KG1 (cell line): ENCODE measurements at places on chromosomes 2 and 18.

- DNase-seq = no peak
Measured at GRCh38 chr2:103005393-103005792, 243.6 kb downstream of the TMEM182 start.

- DNase-seq = no peak
Measured at GRCh38 chr2:120737340-120738101, 1.9 kb downstream of the GLI2 start.

DNA sequence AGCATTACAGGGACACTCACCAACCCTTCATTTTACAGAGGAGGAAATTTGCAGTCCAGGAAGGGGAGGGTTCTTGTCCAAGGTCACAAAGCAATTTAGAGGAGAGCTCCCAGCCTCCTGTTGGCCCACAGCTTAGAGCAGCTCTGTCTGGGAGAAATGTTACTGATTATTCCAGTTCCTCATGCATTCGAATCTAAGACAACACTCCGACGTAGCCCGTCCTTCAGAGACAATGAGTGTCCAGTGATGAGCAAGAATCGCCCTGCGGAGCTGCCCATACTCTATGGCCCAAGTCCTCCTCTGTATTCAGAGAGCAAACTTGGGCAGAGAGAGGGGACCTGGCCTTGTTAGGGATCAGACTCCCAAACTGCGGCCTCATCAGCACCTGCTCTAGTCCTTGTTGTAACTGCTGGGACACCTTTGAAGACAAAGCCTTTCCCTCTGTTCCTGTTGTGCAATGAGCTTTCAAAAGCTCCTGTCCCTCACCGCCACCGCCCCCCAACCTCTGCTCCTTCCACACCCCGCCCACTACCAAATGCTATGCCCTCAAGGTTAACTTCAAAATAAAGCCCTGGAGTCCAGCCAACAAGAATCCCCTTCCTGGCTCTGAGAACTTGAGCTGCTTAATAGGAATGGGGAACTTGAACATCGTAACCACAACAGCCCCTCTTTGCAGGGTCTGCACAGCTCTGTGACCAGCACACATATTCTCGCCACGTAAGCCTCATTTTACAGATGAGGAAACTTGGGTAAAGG is 234.8 kb upstream of the SMAD2 start:
- peak; percentile 68 for DNase-seq

GRCh38 chr2:223870840-223871611 is 33.6 kb upstream of the AP1S3 start:
- no peak for DNase-seq

DNA sequence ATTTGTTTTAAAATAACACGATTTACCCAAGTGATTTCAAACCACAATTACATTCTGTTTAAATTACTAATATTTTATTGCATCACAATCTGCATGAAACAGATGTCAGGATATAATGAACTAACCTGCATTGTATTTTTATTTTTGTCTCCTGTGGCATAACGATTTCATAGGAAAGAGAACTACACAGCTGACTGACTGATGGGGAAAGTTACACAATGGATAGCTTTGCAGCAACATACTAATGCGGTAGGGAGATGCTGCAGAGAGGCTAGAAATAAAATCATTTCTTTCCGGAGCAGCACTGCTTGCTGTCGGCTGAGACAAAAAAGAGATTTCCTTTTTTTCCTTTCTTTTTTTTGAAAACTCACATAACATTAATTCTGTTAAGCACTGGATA is 36.9 kb downstream of the SCN1A start:
- DNase-seq = no peak

- DNase-seq = no peak
Measured at GRCh38 chr2:38592951-38593350, 9.8 kb downstream of the HNRNPLL start.

DNA sequence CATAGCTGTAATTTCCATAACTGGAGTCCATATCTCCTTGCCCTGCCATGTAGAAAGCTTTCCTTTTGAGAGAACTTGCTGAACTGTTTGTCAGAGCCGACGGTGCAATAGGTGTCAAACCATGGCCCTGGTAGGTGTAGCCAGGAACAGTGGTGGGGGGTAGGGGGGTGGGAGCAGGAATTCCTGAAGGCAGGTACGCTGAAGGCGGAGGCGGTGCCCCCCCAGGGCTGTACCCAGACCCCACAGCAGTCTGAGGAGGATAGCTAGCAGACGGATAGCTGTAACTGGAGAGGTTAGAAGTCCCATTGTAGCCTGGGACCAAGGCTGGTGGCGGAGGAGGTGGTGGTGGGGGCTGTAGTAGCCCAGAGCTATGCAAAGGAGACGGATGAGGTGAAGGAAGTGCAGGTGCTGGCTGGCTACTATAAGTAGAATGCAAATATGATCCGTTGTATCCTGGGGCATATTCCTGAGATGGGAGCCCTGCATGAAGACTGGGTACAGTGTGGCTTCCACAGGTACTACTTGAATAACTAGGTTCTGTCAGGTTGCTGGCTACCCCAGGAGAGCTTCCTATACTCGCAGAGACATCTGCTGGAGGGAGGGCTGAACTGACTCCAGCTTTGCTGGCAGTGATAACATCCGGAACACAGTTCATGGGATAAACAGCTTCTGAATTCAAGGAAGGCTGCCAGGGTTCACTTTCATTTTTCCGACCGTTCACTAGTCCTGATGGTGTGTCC is 124.8 kb downstream of the FIGN start:
- DNase-seq = no peak

DNA sequence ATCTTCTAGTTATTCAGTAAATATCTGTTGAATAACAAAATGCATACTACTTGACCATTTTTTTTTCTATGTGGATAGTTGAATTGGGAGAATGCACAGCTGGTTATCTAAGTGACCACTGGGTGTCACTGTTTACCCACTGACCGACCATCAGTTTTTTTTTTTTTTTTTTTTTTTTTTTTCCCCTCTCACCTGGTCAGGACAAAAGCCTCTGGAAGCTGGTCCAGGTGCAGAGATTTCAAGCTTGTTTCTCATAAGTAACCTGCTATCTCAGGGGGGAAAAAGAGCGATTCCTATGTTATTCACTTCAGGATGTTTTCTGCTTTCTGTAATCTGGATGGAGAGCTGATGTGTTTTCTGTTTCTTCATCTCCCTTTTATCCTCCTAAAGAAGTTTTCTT is 256.0 kb downstream of the DCDC2C start:
- no peak for DNase-seq

GRCh38 chr2:175579646-175580045 is 398.1 kb upstream of the ATP5MC3 start:
- DNase-seq = no peak

DNA sequence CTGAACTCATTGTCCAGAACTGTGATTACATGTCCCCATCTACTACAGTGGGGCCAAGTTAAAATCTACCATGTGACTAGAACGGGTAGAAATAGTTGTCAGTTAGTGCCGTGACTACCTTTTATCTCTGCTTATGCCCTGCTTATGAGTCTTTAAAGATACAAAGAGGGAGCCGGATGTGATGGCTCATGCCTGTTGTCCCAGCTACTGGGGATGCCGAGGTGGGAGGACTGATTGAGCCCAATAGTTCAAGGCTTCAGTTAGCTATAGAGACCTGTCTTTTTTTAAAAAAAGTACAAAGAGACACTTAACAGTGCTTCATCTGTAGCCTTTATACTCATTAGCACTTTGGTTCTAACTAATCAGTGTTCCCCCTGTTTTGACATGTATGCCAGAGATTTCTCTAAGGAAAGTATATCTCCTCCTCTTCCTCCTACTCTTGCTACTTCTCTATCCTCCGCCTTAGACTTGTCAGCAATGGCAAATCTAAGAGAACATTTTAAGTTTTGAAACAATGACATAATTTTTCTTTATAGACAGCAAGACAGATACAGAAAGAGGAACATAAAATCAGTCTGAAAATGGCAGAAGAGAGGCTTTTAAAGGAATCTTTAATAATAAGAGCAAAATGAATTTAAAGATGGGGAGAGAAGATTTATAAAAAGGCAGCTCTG is 45.0 kb downstream of the NBEAL1 start:
- no peak for DNase-seq

- DNase-seq = no peak
Measured at GRCh38 chr2:210859314-210859713, 302.9 kb downstream of the CPS1 start.

DNA sequence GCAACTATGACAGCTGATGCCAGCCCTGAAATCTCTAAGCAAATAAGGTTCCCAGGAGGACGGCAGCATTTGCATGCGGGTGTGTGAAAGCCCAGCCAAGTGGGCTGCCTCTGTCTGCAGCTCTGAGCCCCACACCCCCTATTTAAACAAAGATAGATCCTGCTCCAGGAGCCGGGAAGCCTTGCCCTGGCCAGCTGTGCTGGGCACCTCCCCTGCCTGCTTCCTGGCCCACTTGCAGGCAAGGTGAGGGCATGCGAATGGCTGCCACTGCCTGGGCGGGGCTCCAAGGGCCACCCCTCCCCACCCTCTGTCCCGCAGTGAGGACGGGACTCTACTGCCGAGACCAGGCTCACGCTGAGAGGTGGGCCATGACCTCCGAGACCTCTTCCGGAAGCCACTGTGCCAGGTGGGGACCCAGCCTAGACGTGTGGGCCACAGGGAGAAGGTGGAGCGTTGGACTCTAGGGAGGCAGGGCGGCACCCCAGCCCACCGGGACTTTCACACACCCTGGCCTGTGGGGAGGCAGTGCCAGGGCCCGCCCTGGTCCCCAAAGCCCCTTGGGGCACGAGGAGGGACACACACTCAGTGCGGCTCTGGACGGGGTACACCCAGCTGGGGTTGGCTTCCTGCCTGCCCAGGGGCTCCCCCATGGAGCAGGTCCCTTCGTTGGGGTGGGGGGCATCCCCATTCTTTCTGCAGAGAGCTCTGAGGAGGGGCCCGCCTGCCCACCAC is at the start of gene ANO7:
TSS of gene ANO7 (plus strand) at position 317 of the 732 bp plus-strand sequence. CDS start 1,387 bp downstream, outside the sequence.
- DNase-seq = no peak

GRCh38 chr2:38731090-38731489 is 20.1 kb downstream of the SRSF7 start:
- no peak for DNase-seq

DNA sequence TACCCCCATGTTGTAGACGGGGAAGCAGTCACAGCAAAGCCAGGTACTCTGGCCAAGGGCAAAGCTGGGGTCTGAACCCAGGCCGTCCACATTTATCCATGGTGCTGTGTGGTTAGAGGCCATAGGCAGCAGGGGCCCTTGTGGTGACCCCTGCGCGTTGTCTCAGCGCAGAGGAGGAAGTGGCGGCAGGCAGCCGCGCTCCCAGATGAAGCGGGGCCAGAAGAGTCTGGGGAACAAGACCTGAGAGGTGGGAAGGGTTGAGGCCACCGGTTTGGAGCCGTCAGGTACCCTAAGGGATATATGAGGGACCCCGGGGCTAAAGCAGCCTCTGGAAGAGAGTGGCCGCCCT is 770 bp downstream of the ZNF396 start:
- DNase-seq = peak; percentile 60

- no peak for DNase-seq
Measured at GRCh38 chr2:11344956-11345677, 681 bp upstream of the ROCK2 start.

DNA sequence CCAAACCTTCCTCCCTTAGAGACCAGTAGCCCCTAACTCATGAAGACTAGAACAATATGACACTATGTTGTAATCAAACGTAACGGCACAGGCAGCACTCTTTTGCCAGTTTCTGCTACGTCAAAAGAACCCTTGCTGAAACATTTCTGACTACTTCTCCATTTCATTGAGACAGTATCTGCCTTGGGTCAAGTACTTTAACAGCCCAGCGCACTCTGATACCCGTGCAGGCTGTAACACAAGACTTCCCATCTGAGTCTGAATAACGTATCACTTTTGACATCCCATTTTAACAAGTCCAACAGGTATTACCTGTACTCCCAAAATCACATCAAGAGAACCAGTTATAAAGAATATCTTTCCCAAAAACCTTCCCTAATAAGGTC is 38.4 kb downstream of the TBC1D8 start:
- no peak for DNase-seq

DNA sequence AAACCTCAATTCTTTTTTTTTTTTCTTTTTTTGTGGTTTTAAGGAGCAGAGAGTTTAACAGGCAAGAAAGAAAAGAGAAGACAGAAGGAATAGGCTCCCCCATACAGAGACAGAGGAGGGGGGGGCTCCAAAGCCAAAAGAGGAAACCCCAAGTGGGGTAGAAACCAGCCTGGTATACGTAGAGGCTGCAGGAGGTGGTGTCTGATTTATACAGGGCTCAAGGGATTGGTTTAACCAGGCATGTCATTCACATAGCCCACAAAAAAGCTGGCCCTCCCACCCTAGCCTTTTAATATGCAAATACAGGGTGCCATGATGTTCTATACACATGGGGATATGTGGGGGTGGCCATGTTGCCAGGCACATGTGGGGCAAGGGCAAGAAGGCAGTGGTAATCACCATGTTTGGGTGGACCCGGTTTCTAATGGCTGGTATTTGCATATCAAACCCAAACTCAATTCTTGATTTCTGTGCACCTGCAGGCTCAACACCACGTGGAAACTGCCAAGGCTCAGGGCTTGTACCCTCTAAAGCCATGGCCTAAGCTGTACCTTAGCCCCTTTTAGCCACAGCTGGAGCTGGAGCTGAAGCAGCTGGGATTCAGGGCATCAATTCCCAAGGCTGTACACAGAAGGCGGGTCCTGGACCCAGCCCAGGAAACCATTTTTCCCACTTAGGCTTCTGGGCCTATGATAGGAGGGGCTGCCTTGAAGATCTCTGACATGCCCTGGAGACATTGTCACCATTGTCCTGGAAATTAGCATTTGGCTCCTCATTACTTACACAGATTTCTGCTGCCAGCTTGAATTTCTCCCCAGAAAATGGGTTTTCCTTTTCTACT is 170.3 kb downstream of the MAIP1 start:
- no peak for DNase-seq

DNA sequence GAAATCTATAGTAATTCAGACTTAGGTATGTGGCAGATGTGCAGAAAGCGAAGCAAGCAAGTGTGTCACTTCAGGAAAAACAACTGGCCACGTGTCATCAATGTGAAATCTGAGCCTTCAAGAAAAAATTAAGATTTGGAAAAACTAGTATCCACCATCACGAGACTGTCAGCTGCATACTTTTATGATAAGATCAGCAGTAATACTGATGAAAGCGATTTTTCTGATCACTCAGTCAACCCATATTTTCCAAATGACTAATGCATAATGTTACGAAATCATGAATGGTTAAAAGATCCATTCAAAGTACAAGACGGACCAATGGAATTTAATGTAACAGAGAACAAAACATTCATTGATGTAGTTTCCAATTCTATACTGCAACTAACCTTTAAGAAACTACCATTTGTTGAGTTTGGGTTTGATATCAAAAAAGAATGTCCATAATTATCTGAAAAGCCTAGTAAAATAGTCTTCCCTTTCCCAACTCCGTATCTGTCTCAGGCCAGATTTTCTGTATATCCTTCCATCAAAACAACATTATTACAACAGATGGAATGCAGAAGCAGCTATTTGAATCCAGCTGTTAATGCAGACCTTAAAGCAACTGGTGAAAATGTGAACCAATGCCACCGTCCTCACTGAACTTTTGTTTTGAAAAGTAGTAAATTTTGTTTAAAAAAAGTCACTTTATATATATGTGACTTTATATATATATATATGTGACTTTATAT is 17.0 kb upstream of the BCL2 start:
- no peak for DNase-seq

GRCh38 chr2:144170179-144170578 is 349.7 kb downstream of the ZEB2 start:
- no peak for DNase-seq
